Naive thymus-derived CD4-positive, alpha-beta T cell (primary cell): ENCODE measurements at places on chromosomes 16 and 17. TPM values are rescaled to one million over a fixed set of nuclear protein-coding genes. Genes with fewer than 3 reads are reported as not detected.

GRCh38 chr16:10529895-10530669 lies 50.3 kb downstream of the EMP2 start:
- DNase-seq: no peak

The ESRP2 gene
- polyA plus RNA-seq: 0.11 TPM

The ACD gene
- polyA plus RNA-seq: 33.2 TPM

GRCh38 chr17:55161935-55162555 lies 102.7 kb upstream of the HLF start:
- DNase-seq: no peak

DNA sequence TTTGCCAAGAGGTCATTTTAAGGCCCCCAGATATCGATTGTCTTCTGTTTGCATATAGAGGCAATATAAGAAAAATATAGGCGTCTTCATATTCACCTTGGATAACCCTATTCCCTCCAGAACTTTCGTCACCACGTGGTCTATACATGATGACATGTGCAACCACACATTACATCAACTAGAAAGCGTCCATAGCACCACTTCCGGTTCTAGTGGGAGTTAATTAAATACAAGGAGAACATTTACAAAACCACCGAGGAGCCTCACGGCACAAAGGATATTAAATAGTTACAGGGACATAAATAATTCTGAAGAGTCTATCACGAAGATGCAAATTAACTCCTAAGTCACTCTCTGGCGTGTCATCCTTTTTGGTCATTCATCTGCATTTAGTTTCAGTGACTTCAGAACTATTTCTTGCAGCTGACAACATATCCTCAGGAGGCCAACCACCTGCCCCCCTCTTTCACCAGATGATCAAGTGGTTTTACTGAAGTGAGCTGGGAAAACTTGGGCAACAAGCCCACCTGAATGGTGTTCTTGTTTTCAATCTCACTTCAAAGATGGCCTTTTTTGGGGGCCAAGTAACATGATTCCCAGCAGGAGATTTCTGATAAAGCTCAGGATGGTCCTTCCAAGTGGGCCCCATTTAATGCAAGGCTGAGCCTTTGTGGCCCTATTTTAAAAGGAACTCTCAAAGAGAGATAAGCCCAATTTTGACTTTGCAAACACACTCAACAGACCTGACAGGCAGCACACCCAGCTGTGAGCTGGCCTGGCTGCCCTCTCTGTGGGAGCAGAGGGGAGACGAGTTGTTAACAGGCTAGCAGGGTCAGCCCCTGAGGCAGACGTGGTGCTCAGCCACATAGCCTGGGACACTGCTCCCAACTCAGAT lies 15.3 kb downstream of the CMTM3 start:
- DNase-seq: no peak

The YWHAE gene
- polyA plus RNA-seq: 37.3 TPM

The KRTAP2-3 gene
- not detected for polyA plus RNA-seq

The LRRC37B gene
- polyA plus RNA-seq: 17.5 TPM

DNA sequence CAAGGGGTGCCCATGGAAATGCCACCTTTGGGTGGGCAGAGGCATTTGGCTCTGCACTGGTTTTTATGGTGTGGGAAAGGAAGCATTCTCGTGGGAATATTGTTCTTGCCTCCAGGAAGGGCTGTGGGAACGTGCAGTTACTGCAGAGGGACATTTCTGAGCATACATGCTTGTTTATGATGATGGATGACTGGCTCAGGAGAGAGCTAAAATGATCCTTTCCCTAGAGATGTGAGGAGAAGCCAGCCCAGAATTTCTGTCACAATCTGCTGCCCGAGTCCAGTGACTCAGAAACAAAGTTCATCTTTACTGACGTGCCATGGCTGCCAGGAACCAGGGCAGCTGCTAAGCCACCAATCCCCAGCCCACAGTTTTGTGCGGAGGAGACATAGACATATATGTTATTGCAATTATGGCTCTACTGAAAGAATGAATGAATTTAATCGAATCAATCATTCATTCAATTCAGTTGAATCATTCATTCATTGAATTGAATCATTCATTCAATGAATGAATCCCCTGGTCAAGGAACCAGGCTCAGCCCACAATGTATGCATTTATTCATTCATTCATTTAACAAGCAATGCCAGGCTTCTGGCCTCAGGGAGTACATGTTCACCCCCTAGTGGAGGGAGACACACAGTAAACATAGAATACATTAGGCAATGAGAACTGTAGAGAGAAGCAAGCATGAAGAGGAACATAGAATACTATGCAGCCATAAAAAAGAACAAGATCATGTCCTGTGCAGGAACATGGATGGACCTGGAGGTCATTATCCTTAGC lies 414.4 kb upstream of the HSBP1 start:
- no peak for DNase-seq

DNA sequence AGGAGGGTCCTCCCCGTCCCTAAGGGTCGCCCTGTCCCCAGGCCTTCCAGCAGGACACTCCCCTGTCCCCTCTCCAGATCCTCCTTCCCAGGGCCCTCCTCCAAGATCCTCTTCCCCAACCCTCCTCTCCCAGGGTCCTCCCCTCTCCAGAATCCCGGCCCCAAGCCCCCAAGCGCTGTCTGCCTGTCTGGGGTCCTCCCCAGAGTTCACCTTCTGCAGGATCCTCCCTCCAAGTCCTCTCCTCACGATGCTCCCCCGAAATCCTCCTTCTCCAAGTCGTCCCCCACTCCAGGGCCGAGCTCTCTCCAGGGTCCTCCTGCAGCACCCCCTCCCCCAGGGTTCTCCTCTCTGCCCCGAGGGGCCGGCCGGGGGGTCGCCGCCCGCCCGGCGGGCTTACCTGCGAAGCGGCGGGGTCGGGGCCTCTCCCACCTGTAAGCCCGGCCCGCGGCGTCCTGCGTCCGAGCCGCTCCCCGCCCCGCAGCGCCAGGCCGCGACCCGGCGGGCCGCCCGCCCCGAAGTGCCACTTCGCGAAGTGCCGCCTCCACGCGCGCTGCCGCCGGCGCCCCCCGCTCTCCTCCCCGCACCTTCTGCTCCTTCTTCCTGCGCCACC lies 678 bp upstream of the BAIAP2 start:
- no peak for DNase-seq

The FOXN1 gene
- not detected for polyA plus RNA-seq

GRCh38 chr17:1362065-1362848 lies 37.8 kb downstream of the YWHAE start:
- DNase-seq: peak; percentile 18

- DNase-seq: no peak
These were observed 77.4 kb downstream of the BPTF start for GRCh38 chr17:67902511-67903231.

- DNase-seq: no peak
These were observed 8.1 kb upstream of the ABCA5 start for GRCh38 chr17:69335058-69335457.

The PNMT gene
- polyA plus RNA-seq: 0.36 TPM

GRCh38 chr16:24007934-24008333 lies 172.2 kb downstream of the PRKCB start:
- DNase-seq: no peak

DNA sequence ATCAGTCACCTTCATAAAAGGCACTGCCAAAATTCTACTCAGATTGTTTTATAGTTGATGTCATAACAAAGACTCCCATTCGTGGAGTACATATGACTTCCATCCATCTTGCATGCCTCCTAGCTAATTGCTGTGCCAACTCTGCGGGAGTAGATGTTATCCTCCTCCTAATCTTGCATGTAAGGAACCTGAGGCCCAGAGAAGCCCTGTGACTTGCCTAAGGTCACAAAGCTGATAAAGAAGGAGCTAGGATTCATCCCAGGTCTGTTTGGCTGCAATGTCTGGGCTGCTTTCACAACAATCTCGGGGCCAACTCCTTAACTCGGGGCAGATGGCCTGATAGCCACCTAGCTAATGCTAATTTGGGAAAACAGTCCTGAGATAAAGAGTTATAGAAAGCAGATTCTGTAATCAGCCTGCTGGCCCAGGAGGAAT lies 87.3 kb downstream of the YPEL2 start:
- DNase-seq: no peak

The RGS11 gene
- polyA plus RNA-seq: not detected

DNA sequence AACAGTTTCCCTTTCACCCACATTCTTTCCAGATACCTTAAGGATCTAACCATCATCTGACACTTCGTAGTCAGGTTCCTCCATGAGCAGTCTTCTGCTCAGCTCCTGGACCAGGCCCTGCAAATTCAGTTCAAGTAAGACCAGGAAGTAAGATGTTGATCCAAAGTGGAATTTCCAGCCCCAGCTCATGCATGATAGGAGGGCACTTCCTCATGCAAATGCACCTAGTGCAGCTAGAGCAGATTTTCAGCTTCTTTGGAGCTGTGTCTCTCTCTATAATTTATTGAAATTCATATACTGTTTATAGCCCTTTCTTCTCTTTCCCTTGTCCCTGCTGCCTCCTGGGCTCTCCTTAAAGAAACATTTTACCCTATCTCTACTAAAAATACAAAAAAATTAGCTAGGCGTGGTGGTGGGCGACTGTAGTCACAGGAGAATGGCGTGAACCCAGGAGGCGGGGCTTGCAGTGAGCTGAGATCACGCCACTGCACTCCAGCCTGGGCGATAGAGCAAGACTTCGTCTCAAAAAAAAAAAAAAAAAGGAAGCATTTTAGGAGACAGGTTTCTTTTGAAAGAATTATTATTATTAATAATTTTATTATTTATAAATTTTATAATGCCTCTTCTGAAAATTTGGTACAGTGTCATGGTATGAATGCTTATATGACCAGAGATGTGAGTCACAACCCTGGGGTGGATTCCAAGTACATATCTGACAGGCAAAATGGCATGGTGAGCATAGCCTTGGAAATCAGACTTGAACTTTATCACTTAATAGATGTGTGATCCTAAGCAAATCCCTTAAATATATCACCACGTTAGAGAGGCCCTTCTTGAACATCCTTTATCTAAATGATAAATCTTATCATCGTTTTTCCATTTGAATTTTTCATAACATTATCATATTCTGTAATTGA lies 94.3 kb downstream of the SSH2 start:
- DNase-seq: no peak

GRCh38 chr17:67082107-67082506 lies 37.8 kb downstream of the CACNG1 start:
- no peak for DNase-seq

- no peak for DNase-seq
These were observed 267.8 kb upstream of the FOXF1 start for GRCh38 chr16:86242244-86243122.

DNA sequence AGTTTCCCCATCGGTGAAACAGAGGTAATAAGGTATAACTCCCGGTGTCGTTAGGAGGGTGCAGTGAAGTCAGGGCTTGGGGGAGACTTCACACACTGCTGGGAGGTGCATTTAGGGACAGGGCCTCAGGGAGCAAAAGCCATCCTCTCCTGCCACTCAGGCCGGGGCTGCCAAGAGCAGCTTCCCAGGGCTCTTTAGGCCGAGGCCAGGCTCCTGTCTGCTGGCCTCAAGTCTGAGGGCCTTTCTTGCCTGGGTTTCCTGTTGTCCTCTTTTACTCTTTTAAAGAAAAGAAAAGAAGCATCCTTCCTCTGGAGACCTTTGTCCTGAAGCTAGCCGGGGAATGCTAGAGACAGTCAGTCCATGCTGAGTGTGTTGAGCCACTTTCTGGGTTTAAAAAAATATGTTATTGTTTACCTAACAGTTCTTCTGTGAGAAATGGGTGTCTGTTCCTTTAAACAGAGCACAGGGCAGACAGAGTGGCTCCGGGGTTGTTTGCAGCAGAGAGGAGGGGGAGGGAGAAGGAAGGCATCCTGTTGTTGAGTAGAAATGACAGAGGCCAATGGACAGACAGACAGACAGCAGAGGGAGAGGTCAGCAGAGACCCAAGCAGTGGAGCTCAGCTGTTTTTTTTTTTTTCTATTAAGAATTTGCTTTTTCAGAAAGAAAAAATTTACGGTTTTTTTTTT lies 79.1 kb downstream of the C17orf67 start:
- peak; percentile 27 for DNase-seq

- DNase-seq: peak; percentile 55
These were observed 1.1 kb upstream of the SLC43A2 start for GRCh38 chr17:1629504-1630310.

GRCh38 chr16:27374804-27375425 lies 27.1 kb upstream of the IL21R start:
- DNase-seq: no peak

The HS3ST3A1 gene
- 2.4 TPM for polyA plus RNA-seq

- DNase-seq: no peak
These were observed 172.3 kb downstream of the KATNIP start for GRCh38 chr16:27722207-27722606.

DNA sequence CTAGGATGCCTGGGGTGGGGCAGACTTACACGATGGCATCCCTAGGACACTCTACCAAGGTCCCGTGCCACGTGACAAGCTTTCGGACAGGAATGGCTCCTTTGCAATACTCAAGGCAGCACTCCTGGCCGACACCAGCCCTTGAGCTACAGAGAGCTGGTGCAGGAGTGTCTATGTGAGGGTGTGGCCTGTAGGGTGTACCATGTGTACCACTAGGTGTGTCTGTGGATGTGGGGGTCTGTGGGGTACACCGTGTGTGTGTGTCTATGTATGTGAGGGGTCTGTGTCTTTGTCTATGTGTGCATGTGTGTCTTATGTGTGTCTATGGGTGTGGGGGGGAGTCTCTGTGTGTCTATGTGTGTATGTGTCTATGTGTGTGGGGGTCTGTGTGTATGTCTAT lies 1.9 kb upstream of the TLE7 start:
- no peak for DNase-seq

- no peak for DNase-seq
These were observed 6.3 kb downstream of the TBC1D16 start for GRCh38 chr17:80029258-80029974.

DNA sequence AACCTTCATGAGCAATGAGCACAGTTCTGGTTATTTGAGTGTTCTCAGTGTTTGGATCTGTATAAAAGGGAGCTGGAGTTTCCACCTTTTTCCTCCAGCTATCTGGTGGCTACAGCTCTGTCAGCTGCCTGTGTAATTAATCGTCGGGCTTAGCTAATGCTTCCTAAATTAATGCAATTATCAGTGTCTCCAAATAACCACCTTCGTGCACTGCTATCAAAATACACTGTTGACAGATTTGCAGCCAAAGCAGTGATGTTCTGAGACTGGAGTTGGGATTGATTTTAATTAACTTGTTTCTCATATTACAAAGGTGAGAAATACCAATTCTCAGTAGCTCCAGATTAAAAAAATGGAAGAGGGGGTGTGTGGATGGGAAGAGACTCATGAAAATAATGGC lies 325.8 kb downstream of the CBLN1 start:
- DNase-seq: no peak

GRCh38 chr17:54269881-54270280 lies 447.2 kb downstream of the KIF2B start:
- no peak for DNase-seq

DNA sequence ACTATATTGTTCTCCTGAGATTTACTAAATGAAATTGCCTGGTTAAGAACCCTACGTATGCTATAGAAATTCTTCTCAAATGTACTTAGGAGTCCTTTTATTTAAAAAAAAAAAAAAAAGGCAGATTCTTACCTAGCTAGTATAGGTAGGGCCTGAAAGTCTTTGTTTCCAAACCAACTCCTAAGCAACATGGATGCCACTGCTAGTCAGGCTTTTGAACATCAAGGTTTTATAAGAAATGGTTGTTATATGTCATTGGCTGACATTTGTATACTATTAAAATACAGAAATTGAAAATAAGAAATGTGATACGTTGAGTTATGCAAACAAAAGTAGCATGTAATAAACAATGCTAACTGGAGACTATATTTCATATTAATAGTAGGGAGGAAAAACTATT lies 1.2 kb downstream of the EVI2A start:
- DNase-seq: no peak
